ENCODE measurements at places on chromosomes 5 and 9.

DNA sequence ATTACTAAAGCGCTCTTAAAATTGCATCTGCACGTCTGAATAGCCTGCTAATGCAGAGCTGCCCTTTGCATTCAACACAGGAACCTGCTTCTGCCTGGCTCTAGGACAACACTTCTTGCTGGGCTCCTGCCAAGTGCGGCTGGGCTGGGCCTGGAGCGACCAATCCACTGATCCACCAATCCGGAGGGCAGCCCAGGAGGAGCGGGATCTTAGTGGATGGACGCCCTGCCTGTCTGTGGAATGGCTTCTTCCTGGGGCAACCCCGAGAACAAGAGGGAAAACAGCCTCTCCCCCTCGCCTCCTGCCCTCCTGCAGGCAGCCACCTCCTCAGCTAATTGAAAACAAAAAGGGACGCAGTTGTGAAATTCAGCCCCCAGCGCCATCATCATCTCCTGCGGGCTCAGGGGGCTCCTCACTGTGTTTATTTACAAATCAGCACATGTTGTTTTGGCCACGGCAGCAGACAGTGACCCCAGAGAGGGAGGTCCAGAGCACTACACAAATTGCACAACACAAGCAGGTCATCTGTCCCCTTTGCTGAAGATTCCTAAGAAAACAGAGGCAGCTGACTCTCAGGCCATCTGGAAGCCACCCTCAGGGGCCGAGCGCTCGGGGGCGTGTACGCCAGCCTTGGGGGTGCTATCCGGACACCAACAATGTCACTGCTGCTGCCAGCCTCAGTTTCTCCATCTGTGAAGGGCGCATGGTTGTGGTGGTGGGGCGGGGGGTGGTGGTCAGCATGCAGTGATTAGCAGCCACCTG is 57.3 kb downstream of the GADD45G start:
- no peak for DNase-seq

DNA sequence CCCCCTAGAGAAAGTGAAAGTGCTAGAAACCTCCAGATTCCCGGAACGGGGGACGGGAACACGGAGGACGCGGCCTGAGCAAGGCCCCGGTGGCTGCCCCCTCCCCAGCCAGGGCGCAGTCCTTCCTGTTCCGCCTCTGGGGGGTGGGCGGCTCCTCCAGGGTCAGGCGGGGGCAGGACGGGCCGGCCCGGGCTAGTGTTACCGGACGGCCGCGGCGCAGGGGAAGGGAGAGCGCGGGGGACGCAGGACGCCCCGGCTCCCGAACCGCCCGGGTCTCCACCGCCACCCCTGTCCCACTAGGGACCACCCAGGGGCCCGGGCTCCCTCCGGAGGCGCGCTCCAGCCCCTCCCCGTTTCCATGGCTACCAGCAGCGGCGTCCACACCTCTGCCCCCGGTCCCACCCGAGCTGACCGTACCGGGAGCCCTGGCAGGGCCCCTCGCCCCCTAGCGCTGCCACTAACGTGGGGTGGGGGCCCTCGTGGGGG is 579 bp downstream of the SLC12A7 start:
- DNase-seq: no peak

DNA sequence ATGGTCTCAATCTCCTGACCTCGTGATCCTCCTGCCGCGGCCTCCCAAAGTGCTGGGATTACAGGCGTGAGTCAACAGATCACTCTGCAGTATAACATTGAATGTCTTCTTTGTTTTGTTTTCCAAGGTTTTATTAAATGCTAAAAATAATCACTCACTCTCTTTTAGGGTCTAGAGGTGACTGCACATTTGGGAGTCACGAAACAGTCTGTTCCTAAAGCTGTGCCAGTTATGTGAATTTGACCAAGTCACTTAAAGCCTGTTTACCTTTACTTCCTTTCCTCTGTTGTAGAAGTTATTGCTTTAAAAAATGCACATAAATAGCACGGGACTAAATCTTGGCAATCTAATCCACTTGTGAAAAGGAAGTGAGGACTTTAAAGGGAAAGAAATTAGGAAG is 304.9 kb upstream of the PTGER4 start:
- DNase-seq: no peak

- no peak for DNase-seq
Observed at GRCh38 chr5:96756985-96757384, 50.8 kb downstream of the ERAP1 start.

- no peak for DNase-seq
Observed at GRCh38 chr9:114310471-114311450, 12.1 kb upstream of the ORM1 start.

DNA sequence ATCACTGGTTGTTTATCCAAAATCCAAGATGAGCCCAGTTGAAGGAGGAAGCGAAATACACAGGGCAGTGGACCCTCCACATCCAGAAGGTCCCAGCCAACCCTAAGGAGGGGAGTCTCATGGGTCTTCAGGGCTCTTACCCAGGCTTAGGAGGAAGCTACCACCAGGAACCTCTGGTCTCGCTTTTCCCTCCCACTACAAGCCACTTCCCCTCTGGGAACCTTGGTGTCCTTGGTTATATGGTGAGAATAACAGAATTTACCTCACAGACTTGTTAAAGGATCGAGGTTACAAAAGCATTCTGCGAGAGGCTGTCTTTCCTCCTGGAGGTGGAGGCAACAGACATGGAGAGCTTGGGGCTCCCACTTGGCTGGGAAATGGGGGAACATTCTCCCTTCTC is 3.4 kb downstream of the HIGD2A start:
- DNase-seq: no peak

- no peak for DNase-seq
Observed at GRCh38 chr9:113963696-113964494, 87.8 kb downstream of the ZNF618 start.

DNA sequence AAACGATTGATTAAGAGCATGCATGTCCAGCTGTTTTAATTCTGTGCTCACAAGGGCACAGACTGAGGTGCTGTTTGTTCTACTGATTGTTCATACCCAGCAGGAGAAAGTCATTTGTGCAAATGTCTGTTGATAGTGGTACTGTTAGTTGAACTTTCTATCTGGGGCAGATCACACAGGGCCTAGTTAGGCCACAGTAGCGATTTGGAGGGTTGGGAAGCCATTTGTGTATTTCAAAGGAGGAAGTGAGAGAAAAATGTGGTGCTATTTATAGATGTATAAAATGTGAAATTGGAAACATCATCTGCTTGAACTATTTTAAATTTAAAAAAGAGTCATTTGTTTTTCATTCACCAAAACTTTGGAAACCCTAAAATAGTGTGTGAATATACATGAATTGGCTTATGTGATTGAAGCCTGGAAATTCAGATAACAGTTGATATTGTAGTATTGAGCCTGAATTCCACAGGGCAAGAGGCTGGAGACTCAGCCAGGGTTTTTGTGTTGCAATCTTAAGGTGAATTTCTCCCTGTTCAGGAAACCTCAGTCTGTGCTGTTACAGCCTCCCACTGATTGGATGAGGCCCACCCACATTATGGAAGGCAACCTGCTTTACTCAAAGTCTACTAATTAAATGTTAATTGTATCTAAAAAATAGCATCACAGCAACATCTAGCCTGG is 162.0 kb upstream of the CDKN2B start:
- DNase-seq: no peak

DNA sequence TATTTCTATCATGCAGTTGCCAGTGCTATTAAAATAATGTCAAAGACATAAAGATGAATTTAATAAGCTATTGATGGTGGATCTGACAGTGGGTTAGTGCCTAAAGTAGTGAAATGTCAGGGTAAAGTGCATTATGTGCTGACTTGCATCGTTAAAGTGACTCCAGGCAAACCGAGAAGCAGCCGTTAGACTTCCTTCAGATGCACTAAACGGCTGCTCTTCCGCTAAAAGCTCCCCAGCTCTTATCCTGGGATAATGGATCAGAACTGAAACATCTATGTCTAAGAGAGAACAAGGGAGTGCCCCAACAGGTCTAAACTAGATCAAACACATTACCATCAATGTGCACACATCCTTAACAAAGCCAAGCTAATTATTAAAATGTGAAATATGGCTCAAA is 468.2 kb downstream of the NTRK2 start:
- DNase-seq: no peak

DNA sequence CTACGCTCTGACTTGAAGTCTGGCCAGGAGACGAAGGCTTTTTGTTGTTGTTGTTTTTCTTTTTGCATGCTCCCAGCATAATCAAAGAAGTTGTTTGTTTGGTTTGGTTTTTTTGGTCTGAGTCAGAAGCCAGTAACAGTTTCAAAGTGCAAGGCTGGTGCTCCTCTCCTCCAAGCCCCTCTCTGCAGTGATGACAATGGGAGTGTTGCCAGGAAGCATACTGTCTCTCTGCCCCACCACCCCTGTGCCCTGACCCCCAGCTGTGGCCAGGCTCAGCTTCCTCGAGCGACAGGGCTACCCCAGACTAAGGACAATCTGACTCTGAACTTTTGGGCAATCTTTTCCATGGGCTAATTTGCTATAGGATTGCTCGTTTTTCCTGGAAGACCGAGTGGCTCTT is 173.8 kb upstream of the PITX1 start:
- no peak for DNase-seq

DNA sequence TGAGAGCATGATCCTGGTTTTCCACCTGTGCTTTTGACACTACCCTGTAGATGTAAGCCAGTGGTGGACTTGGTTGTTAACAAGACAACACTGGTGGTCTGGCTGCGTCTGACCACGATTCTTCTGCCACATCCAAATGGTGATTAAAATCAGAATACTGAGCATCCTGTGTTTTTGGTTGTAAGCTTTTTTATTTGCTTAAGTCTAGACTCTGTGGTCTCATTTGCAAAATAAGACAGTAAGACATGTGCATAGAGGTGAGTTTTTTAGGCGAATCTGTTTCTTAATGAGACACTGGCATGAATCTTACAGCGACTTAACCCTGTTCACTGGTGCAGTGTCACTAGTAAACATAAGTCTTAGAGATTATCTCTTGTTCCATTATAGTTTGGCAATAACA is 165.4 kb downstream of the ARHGEF28 start:
- no peak for DNase-seq

GRCh38 chr9:126814091-126814490 is 9.3 kb downstream of the ZBTB43 start:
- DNase-seq: no peak

GRCh38 chr5:155311721-155312120 is 298.2 kb downstream of the KIF4B start:
- no peak for DNase-seq
